ENCODE measurements at places on chromosomes 6 and 20. TPM values are rescaled to one million over a fixed set of nuclear protein-coding genes. Genes with fewer than 3 reads are reported as not detected.
A peak's percentile ranks its signal among the peaks of the same experiment; 100 is the strongest.

DNA sequence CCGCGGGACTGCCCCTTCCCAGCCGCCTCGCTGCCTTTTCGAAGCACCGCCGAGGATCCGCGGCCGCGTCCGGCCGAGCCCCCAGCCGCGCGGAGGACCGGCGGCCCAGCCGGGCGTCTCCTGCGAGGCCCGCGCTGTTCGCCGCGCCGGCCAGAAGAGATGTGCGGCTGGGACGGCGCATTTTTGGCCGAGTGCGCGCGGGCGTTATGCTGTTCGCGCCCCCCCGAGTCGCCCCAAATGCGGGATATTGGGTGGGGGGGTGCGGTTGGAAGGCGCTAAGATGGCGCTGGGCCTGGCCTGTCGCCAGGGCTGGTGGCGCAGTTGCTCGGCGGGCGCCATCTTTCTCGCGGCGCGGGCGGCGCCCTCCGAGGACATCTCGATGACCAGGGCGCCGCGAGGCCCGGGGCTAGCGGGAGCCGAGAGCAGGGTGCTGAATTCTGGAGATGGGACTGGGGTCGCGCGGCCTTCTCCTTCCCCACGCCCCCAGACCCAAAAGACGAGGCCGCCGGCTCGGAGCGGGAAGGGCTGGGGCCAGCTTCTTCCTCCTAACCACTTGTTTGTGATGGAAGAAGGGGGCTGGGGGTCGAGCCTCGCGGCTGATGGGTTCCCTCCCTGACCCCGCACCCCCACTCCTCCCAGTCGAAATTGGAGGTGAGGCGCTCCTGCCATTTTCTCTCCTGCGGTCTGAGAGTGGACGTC, 1.5 kb downstream of the BICRAL start:
- peak overlapping the region; percentile 99 for H3K4me3 ChIP-seq
- no peaks in the 10 kb centered on the region for H3K27me3 ChIP-seq
- H3K36me3 ChIP-seq: peaks cover 30% of the 10 kb centered on the region
- H3K4me1 ChIP-seq: peaks cover 26% of the 10 kb centered on the region
- peak; percentile 70 for DNase-seq
- H3K27ac ChIP-seq: peak overlapping the region; percentile 100

DNA sequence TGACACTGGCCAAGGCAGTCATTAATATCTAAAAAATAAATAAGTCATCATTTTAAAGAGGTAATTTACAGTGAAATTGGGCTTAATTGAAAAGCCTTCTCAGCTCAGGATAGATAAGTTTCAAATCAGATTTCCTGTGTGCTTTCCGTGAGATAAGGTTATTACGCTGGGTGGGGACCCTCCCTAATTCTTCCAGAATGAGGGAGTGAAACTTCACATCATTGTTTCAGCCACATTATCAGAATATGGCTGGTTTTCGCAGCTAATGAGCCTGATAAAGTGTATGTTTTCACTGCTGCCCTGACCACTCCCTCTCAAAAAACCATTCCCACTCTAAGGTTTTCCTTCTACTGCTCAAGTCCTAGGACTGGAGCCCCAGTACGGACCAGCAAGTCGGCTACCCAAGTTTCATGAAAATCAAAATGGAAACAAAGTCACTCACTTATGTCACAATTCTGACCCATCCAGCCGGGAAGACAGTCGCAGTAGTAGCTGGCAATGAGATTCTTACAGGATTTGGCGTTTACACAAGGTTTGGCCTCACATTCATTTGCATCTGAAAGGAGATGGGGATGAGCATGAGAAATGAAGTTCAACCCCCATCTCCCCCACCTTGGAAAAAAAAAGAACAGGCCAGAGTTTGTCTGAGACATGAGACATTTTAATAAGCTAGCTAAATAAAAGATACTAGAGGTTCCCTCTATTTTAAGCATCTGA, 24.6 kb downstream of the JAG1 start:
- peak overlapping the region; percentile 84 for H3K27ac ChIP-seq
- no peak overlapping the region for H3K4me3 ChIP-seq
- peaks cover 94% of the 10 kb centered on the region for H3K36me3 ChIP-seq
- no peak for DNase-seq
- peaks cover 54% of the 10 kb centered on the region for H3K4me1 ChIP-seq
- no peaks in the 10 kb centered on the region for H3K27me3 ChIP-seq

SYCP2 gene
- total RNA-seq: 2.6 TPM

F13A1 gene
- total RNA-seq: not detected

GRCh38 chr6:169190144-169190584, 63.5 kb downstream of the THBS2 start:
- H3K4me3 ChIP-seq: no peak overlapping the region
- no peaks in the 10 kb centered on the region for H3K27me3 ChIP-seq
- no peak overlapping the region for H3K27ac ChIP-seq

- DNase-seq: no peak
- no peaks in the 10 kb centered on the region for H3K36me3 ChIP-seq
- no peaks in the 10 kb centered on the region for H3K27me3 ChIP-seq
- no peak overlapping the region for H3K4me3 ChIP-seq
Measured at GRCh38 chr6:148709577-148709976, 37.3 kb upstream of the UST start.

- no peaks in the 10 kb centered on the region for H3K36me3 ChIP-seq
- H3K27me3 ChIP-seq: no peaks in the 10 kb centered on the region
- DNase-seq: no peak
- H3K27ac ChIP-seq: no peak overlapping the region
Measured at GRCh38 chr20:41631826-41632225, 13.6 kb upstream of the CHD6 start.

DNA sequence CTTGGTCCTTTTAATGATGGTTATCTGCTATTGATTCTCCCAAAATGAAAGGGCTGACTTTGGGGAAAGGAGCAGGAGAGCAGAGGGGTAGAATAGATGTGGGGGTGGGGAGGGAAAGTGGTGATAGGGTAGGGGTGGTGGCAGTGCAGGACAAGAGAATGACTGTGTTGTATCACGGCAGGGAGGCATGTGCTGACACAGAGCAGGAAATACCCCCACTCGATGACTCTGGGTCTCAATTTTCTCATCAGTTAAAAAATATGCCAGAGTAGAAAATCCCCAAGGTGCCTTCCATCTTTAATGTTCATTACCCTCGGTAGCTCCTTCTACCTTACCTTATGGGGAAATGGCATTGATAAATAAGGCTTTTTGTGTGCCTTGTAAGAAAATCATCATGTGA, 79.0 kb upstream of the ATXN1 start:
- H3K36me3 ChIP-seq: no peaks in the 10 kb centered on the region
- DNase-seq: no peak

KIF6 gene
- total RNA-seq: not detected

- H3K4me1 ChIP-seq: no peaks in the 10 kb centered on the region
- no peaks in the 10 kb centered on the region for H3K27me3 ChIP-seq
- H3K36me3 ChIP-seq: no peaks in the 10 kb centered on the region
- no peak for DNase-seq
- no peak overlapping the region for H3K4me3 ChIP-seq
Measured at GRCh38 chr6:139174961-139175360, 40.1 kb downstream of the HECA start.

- peaks cover 28% of the 10 kb centered on the region for H3K4me1 ChIP-seq
- no peaks in the 10 kb centered on the region for H3K36me3 ChIP-seq
- no peak for DNase-seq
- no peak overlapping the region for H3K4me3 ChIP-seq
Measured at GRCh38 chr6:141452354-141452686, 680.4 kb upstream of the GJE1 start.

GRCh38 chr20:61163031-61163430, 89.0 kb upstream of the CDH4 start:
- H3K27me3 ChIP-seq: no peaks in the 10 kb centered on the region
- no peaks in the 10 kb centered on the region for H3K36me3 ChIP-seq
- DNase-seq: no peak
- H3K4me3 ChIP-seq: no peak overlapping the region

TINAG gene
- not detected for total RNA-seq

DNA sequence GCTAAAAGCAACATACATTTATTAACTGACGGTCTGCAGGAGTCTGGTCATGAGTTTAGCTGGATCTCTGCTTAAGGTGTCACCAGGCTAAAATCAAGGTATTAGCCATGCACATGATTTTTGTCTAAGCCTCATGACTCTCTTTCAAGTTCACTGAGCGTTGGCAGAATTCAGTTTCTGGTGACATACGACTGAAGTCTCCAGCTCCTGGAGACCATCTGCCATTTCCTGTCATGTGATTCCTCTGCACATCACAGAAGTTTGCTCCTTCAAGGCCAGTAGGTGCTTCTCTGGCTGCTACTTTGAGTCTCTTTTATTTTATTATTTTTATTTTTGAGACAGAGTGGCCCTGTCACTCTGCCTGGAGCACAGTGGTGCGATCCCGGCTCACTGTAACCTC, 148.4 kb upstream of the EYA4 start:
- H3K27ac ChIP-seq: no peak overlapping the region
- H3K4me3 ChIP-seq: no peak overlapping the region
- DNase-seq: no peak
- H3K36me3 ChIP-seq: no peaks in the 10 kb centered on the region
- no peaks in the 10 kb centered on the region for H3K4me1 ChIP-seq

SNAP91 gene
- total RNA-seq: not detected

AVP gene
- total RNA-seq: not detected

- DNase-seq: no peak
- no peak overlapping the region for H3K27ac ChIP-seq
- peaks cover 59% of the 10 kb centered on the region for H3K27me3 ChIP-seq
- no peaks in the 10 kb centered on the region for H3K36me3 ChIP-seq
Measured at GRCh38 chr20:62997417-62998035, 9.2 kb downstream of the BHLHE23 start.

CTAGE9 gene
- total RNA-seq: not detected

DNA sequence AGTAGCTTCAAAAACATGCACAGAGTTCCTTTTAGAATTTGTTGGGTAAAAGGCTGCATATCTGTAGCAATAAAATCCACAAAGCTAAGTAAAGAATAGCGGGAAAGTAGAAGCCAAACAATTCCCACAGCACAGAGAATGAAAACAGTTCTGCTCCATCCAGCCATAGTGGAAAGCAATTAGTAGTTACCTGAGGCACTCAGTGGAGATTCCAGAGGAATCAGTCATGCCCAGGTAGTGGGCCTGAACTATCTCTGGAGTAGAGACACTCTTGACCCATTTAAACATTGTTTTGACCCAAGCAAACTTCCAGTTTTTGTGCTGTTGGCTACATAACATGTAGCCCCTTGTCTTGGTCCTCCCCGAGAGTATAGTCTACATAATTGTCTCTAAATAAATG, 559.5 kb upstream of the PTCHD4 start:
- no peak for DNase-seq
- no peaks in the 10 kb centered on the region for H3K36me3 ChIP-seq
- no peak overlapping the region for H3K4me3 ChIP-seq

GRCh38 chr6:81966968-81967367, 214.5 kb upstream of the TENT5A start:
- H3K27me3 ChIP-seq: no peaks in the 10 kb centered on the region
- H3K4me3 ChIP-seq: no peak overlapping the region
- H3K27ac ChIP-seq: no peak overlapping the region
- H3K4me1 ChIP-seq: no peaks in the 10 kb centered on the region
- no peak for DNase-seq

GRCh38 chr6:3746119-3746691, 5.3 kb downstream of the PXDC1 start:
- peaks cover 49% of the 10 kb centered on the region for H3K4me1 ChIP-seq
- H3K4me3 ChIP-seq: no peak overlapping the region
- H3K27me3 ChIP-seq: no peaks in the 10 kb centered on the region
- H3K36me3 ChIP-seq: peaks cover 75% of the 10 kb centered on the region

DNA sequence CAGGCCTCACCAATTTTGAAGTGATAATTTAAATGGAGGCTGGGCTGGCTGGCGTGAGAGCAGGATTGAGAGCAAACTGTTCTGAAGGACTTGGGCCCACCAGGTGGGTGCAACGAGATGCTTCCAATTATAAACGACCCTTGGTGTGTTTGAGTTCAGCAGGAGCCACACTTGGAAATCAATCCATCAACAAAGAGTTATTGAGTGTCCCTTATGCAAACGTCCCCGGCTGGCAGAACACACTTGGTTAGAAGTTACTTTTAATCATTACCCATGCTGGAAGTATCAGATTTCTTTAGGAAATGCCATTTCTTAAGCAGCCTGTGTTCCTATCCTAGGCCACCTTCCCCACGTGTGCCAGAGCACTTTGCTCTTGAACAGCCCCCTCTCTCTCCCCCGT, 37.8 kb upstream of the ZNF831 start:
- peaks cover 4% of the 10 kb centered on the region for H3K27me3 ChIP-seq
- no peak overlapping the region for H3K27ac ChIP-seq
- H3K4me1 ChIP-seq: no peaks in the 10 kb centered on the region
- DNase-seq: no peak
- H3K36me3 ChIP-seq: no peaks in the 10 kb centered on the region
- no peak overlapping the region for H3K4me3 ChIP-seq

- peaks cover 29% of the 10 kb centered on the region for H3K4me1 ChIP-seq
- peaks cover 73% of the 10 kb centered on the region for H3K36me3 ChIP-seq
- no peak overlapping the region for H3K4me3 ChIP-seq
- no peaks in the 10 kb centered on the region for H3K27me3 ChIP-seq
- DNase-seq: no peak
- peak overlapping the region; percentile 68 for H3K27ac ChIP-seq
Measured at GRCh38 chr6:4125500-4125899, 9.9 kb downstream of the ECI2 start.

GRCh38 chr6:148239215-148239614, 103.4 kb upstream of the SASH1 start:
- H3K4me1 ChIP-seq: no peaks in the 10 kb centered on the region
- no peaks in the 10 kb centered on the region for H3K36me3 ChIP-seq
- H3K4me3 ChIP-seq: no peak overlapping the region

ZBTB12 gene
- total RNA-seq: 0.53 TPM
